ENCODE measurements at places on chromosomes 7 and 10.

DNA sequence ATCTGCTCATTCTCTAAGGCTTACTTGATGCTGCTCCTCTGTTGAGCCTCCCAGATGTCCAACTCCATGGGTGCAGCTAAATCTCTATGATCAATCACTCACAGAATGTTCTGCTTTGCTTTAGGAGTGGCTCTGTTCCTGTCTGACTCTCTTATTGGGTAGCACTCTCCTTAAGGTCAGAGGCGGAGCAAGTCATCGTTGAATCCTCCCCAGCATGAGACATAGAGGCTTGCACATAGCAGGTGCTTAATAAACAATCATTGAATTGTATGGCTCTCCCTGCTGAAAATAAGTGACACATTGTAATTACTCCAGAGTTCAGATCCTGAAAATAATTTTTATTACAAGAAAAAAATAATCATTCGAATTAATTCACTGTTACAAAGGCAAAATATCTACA, 69.7 kb downstream of the NPS start:
- DNase-seq: no peak

GRCh38 chr7:102175423-102176170, 111.1 kb upstream of the SH2B2 start:
- no peak for DNase-seq

- DNase-seq: no peak
These were observed 49.8 kb downstream of the KLF6 start for GRCh38 chr10:3735175-3735574.

DNA sequence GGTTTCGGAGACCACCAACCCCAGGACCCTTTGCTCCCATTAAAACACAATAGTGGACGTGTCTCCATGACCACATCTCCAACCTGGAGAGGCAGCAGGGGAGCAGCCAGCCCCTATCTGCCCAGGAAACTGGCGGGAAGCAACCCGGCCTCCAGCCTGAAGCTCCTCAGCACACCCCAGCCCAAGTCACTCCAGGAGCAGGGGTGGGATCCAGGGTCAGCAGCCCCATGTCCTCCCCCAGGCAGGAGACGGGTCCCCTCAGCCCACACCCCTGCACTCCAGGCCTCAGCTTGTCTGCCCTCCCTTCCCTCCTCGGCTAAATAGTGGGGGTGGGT, 601 bp downstream of the ADAM8 start:
- no peak for DNase-seq

GRCh38 chr7:142327628-142328405, 70.0 kb upstream of the PRSS58 start:
- no peak for DNase-seq

GRCh38 chr7:70018700-70019099, 420.4 kb downstream of the AUTS2 start:
- DNase-seq: no peak

DNA sequence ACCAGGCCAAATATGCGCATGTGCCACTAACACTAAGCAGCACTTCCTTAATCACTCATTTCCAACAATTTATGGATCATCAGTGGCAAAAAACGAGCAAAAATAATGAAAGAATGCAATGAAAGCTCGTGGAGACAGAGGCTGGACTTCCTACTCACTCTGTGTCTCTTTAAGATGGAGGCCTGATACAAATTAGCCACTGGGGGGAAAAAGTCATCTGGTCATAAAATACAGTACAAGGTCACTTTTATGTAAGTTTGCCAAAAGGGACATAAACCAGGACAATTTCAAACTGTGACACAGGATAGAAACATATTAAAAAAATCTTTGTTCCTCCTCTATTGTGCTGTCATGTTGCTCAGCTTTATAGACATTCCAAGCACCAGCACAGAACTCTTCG, 101.7 kb downstream of the LMBR1 start:
- no peak for DNase-seq

- no peak for DNase-seq
These were observed 54.3 kb upstream of the PPP2R2D start for GRCh38 chr10:131846240-131847101.

DNA sequence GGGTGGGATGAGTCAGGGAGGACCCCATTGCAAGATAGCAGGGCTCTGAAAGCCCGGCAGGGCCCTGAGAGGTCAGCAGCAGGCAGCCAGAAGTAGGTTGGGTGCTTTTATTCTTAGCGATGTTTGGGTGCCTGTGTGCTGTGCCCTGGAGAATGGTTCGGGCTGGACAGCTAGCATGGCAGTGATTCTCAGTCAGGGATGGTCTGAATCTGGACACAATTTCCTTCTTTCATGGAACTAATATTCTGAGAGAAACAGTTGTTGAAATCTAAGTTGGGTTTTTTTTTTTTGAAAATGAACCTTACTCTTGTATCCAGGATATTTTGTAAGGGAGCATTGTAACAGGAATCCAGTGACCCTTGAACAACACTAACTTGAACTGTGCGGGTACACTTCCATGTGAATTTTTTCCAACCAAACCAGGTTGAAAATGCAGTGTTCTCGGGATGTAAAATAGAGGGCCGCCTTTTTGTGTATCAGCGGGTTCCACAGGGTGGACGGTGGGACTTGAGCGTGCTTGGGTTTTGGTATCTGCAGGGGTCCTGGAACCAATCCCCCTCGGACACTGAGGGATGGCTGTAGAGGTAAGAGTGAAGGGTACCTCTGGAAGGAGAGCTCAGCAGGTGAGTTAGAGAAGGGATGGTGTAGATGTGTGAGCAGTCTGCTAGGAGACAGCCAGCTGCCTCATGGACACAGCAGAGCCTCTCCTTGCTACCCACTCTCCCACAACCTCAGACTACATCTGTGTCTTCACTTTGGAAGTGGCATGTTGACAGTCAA, 12.5 kb downstream of the CCNY start:
- no peak for DNase-seq

DNA sequence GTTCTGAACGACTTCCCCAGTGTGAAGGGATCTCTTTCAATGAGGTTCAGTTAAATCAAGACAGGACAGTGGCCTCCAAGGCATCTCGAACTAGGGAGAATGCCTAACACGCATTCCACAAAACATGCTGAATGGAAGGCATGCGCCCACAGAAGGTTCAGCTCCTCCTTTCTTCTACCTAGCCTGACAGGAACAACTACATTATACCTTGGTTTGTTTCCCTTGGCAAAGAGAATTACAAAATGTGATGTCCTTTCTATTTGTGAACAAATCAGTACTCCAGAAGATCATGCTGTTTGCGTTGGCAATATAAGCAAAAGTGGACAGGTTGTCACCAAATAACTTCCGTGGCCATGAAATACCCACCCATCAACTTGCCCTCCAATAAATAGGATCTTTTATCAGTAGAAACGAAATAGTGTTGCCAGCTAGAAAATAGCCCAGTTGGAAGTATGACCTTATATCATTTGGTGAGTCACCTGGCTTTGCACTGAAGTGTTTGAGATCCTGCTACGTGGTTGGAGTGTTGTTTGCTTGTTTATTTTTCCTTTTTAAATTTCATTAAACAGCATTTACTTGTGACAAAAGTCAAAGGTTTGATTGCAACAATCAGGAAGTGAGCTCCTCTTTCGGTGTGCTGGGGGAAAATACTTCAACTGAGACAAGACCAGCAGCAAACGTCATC, 117.0 kb upstream of the FAM204A start:
- no peak for DNase-seq

- DNase-seq: no peak
These were observed 32.8 kb downstream of the KCNH2 start for GRCh38 chr7:150945171-150945852.

DNA sequence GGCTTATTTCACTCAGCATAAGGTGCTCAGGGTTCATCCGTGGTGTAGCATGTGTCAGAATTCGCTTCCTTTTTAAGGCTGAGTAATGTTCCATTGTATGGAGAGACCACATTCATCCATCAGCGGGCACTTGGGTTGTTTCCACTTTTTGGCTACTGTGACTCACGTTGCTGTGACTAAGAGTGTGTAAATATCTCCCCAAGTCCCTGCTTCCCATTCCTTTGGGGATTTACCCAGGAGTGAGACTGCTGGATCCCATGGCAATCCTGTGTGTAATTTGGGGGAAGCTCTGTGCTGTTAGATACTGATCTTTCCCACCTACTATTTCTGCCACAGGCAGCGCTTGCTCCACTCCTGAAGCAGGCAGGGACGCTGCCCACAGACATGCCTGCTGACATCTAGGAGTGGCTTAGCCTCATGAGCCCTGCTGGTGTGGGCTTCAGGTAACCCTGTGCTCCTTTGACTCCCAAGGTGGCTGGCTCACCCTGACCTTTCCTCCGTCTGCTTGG, 346.0 kb downstream of the FRMD4A start:
- peak; percentile 85 for DNase-seq

DNA sequence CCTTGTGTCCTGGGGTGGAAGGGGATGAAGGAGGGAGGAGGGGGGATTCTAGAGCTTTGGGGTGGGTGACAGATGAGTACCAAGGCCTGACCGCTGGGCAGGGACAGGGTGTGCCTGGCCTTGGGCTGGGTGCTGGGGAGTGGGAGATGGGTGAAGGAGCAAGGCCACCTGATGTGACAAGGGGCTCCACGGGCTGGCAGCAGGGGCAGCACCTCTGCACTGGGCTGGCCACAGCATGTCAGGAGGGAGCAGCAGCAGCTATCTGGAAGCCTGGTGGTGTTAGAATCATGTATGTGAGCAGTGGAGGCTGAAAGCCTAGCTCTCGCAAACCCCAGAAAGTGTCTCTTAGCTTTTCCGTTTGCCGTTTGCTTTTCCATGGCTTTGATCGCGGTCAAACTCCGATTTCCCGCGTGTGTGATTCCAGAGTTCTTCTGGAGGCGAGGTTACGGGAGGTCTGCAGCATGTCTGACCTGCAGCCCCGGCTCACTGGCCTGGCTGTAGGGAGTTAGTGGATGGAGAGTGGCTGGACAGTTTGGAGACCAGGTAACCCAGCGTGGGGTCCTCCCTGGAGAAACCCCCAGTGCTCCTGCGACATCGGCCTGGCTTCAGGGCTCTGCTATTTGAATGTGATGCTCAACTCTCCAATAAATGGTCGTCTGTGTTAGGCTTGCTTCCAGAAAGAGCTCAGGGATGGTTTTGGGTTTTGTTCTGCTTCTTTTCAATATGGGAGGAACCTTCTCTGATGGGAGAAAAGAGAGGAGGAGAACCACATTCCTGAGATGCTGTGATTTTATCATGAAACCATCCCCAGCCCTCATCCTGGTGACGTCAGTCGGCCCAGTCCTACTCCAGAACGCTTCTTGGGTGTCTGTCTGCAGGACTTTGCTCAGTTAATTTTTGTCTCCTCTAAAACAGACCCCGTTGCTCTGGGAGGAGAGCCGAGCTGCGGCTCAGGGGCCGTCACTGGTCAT, 105.5 kb downstream of the CUX1 start:
- peak; percentile 30 for DNase-seq

GRCh38 chr10:92755725-92756124, 66.0 kb downstream of the HHEX start:
- no peak for DNase-seq

GRCh38 chr10:73793456-73793855, 8.1 kb downstream of the ZSWIM8 start:
- no peak for DNase-seq

GRCh38 chr7:909358-910329, 33.3 kb downstream of the GET4 start:
- no peak for DNase-seq

DNA sequence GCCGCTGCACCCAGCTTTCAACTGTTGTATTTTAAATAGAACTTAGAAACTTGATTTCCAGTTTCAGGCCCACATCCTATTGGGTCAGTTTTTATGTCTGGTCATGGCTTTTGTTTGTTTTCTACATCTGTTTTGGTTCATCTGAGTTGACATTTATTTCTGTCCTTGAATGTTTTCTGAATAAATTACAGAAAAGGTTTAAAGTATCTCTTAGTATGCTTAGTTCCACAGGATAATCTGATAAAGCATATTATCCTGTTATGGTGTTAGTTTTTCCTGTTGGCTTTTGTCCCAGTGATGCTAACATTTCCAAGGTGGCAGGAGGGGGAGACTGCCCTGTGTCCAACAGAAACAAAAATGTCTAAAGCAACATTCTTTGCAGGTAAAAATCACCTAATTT, 733.2 kb downstream of the INHBA start:
- no peak for DNase-seq

DNA sequence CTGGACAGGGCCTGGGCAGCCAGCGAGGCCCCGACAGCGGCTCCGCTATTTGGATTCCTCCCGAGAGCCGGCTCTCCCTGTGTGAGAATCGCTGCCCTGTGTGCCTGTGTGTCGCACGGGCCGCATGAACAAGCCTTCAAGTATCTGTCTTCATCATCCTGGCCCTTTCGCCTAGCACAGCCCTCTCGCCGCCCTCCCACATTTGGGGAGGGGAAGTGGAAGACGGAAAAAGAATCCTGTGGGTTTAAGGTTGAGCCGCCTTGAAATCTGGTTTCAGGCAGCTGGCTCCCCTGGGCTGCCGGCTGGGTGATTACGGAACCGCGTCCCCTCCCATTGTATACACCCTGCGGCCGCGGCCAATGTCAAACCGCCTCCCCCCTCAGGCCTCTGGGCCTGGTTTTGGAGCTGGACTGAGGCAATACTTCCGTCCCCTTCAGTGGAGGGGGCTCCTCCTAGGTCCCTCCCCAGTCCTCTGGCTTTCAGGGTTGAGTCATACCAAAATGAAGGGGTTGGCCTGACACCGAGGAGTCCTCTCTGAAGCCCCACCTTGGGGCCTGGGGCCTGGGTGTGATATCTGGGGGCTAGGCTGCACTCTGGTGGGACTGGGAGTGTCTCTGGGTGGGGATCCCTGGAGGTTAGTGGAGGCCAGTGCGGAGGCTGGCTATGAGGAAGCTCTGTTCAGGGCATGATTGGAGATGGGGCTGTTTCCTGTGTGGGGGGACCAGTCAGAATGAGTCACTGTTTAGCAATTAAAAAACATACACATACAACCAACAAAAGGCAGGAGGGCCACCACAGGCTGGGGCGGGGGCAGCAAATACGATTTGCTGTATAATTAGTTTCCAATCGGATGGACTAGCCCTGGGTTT, 1.7 kb downstream of the TRIM8 start:
- DNase-seq: peak; percentile 93

- DNase-seq: no peak
These were observed 1.3 kb downstream of the TYSND1 start for GRCh38 chr10:70145166-70145665.

- DNase-seq: no peak
These were observed 23.5 kb upstream of the KDM7A start for GRCh38 chr7:140200061-140200989.

GRCh38 chr7:90720984-90721760, 125.1 kb downstream of the CDK14 start:
- DNase-seq: no peak

DNA sequence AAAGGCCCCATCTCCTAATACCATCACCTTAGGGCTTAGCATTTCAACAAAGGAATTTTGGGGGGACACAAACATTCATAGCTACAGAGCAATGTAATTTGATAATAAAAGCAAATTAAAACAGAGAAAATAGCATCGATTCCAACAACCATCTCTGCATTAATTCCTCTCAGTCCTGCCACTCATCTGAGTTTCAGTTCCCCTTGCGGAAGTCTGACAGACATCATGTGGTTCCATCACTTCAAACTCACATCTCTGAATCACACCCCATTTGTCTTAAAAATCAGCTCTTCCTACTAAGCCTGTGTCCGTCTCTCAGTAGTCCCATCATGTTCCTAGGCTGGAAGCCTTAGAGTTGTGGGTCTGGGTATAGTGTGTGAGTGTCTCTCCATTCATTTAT, 3.6 kb downstream of the ADCK2 start:
- no peak for DNase-seq

- no peak for DNase-seq
These were observed 51.3 kb upstream of the FRMD4A start for GRCh38 chr10:14382022-14382421.

GRCh38 chr7:25031007-25031406, 51.0 kb upstream of the OSBPL3 start:
- no peak for DNase-seq

All from BJ (cell line).